ENCODE measurements at places on chromosomes 13 and 19. TPM values are rescaled to one million over a fixed set of nuclear protein-coding genes. Genes with fewer than 3 reads are reported as not detected.

The CTU1 gene
- total RNA-seq = 1.3 TPM

The GZMM gene
- total RNA-seq = 0.50 TPM

DNA sequence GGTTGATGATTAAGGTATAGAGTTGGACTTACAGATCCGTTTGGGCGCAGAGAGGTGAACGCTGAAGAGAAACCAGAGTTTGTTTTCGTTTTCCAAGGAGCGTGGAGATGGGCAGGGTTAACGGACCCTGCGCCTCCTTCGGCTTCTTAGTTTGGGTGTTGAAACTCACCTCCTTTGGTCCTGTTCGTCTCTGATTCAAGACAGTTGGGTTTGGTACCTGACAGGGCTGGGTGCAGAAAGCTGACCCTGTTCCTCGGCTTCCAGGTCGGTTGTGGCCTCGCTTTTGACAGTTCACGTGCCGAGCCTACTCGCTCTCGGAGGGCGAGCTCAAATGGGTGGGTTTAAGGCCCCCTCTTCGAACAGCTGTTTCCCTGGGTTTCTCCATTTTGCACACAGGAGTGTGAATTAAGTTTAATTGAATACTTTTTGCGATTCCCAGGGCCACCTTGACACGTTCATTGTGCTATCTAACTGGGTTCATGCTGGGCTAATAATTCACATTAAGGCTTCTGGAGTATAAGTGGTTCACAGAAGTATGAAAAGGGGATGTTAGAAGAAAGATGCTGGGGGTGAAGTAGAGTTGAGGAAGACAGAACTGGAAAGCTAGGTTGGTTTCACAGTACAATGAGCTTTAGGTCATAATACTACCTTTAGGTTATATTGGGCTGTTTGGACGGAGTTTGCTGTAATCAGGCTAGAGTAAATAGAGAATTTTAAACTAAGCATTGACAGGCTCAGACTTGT lies 638 bp downstream of the USPL1 start:
- no peak for ATAC-seq

The ZNF586 gene
- total RNA-seq = 30.4 TPM

DNA sequence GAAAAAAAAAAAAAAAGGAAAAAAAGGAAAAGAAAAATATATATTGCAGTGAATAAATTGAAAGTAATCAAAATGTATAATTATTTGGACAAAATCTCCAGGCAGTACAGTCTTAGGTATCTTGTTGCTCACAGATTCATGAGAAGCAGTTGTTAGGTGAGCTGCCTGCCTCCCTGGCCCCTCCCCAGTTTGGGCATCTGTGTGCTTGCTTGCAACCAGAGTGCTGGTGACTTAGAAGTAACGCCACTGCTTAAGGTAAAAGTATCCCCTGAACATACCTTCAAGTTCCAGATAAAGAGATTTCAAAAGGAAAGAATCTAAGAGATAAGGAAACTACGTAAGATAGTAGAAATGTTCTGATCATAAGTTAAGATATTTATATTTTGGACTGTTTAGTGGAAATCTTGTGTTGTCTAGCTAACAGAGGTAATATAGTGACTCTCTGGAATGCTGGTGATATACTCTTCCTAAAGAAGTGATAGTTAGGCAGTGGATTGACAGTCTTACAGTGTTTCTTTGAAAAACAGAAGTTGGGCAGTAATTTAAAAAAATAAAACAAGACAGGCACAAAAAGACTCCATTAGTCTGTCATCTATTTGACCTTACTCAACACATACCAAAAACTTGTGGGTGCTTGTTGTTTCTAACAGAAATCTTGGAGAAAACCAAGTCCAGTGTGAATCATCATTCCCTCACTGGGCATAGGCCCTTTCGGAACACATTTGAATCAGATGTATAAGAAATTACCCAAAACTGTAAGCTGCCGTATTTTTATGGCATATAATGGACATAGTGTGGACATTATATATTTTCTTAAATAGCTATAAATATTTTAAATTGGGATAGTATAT lies 38.3 kb upstream of the KCTD4 start:
- ATAC-seq = no peak

The SHISA7 gene
- 3.4 TPM for total RNA-seq
